Activated CD4-positive, alpha-beta T cell treated with anti-CD3 and anti-CD28 coated beads, Interleukin-2, amount 10 ng/mL, durations not matched to agents 24 days and 14 days (primary cell): ENCODE measurements at places on chromosomes 4 and X. TPM values are rescaled to one million over a fixed set of nuclear protein-coding genes. Genes with fewer than 3 reads are reported as not detected.

- no peak for DNase-seq
Observed at GRCh38 chr4:168813890-168814289, 196.2 kb downstream of the CBR4 start.

The FGD1 gene
- total RNA-seq: 0.09 and 0.14 TPM in 2 replicates

The TMEM156 gene
- 25.9 and 26.9 TPM in 2 replicates for total RNA-seq

The UCP1 gene
- total RNA-seq: not detected in 2 replicates

The FAM236C gene
- total RNA-seq: not detected in 2 replicates
